Left renal cortex interstitium (tissue), 4 donors: ENCODE measurements at places on chromosomes 1 and 21. TPM values are rescaled to one million over a fixed set of nuclear protein-coding genes. Genes with fewer than 3 reads are reported as not detected.

Gene OR14K1
- polyA plus RNA-seq: not detected

DNA sequence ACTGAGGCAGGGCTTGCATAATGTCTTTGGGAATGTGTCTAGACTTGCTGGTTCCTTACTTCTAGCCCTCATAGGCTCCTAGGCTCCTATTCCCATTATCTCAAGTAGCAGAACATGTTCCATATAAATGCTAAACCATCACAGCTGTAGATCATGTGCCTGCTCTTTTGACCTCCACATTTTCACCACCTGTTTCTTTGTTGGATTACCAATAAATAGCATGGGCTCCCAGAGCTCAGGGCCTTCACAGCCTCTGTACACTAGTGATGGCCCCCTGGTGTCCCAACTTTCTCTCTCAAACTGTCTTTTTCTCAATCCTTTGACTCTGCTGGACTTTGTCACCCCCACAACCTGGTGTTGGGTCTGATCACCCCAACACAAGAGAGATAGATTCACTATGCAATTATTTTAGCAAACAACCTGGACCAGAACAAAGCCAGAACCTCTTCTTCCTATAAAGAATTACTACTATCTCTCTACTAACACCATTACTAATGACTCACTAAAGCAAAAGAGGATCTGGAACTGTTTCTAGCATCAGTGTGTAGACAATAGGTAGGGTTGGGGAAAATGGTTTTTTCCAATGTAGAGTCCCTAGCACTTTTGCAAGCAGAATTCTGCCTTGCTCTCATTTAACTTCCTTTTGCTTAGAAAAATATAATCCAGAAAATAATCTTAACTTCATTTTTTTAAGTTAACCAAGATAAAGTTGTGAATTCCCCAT is 51.7 kb downstream of the WLS start:
- DNase-seq: no peak

- no peak for DNase-seq
Measured at GRCh38 chr1:115327270-115327669, 10.8 kb downstream of the NGF start.

Gene TMEM125
- 15.5 TPM for polyA plus RNA-seq

DNA sequence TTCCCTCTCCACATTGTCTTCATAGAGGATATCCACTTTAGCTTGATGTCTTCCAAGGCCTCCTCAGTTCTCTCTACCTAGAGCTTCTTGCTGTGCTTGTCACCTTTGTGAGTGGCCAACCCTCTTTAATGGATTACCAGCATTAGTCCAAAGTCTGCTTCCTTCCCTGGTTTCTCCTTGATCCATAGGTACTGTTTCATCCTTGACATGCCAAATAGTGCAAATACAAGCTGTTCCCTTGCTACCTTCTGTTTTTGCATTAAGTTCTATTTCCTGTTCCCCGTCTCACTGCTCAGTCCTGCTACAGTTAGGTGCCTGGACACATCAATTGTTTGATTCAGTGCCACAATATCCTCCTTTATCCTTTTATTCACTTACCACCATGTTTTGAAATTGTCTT is 19.2 kb downstream of the MAST2 start:
- no peak for DNase-seq

DNA sequence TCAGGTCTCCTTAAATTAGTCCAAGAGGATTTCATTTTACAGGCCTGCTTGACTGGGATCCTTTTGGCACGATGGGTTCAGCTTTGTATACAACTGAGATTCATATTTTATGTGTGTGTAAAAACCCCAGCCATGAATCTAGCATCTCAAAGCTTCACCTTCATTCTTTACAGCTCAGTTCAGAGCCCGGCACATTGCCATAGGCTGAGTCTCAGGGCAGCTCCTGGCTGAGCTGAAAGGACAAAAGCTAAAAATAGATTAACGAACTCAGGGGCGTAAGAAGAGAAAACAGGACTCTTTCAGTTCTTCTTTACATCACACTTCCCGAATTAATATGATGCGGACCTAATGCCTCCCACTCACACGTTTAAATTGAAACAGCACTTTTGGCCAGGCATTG is 262.8 kb upstream of the PBX1 start:
- DNase-seq: no peak

Gene ANKRD34A
- polyA plus RNA-seq: 0.65 TPM

Gene LIN28A
- polyA plus RNA-seq: 0.09 TPM

DNA sequence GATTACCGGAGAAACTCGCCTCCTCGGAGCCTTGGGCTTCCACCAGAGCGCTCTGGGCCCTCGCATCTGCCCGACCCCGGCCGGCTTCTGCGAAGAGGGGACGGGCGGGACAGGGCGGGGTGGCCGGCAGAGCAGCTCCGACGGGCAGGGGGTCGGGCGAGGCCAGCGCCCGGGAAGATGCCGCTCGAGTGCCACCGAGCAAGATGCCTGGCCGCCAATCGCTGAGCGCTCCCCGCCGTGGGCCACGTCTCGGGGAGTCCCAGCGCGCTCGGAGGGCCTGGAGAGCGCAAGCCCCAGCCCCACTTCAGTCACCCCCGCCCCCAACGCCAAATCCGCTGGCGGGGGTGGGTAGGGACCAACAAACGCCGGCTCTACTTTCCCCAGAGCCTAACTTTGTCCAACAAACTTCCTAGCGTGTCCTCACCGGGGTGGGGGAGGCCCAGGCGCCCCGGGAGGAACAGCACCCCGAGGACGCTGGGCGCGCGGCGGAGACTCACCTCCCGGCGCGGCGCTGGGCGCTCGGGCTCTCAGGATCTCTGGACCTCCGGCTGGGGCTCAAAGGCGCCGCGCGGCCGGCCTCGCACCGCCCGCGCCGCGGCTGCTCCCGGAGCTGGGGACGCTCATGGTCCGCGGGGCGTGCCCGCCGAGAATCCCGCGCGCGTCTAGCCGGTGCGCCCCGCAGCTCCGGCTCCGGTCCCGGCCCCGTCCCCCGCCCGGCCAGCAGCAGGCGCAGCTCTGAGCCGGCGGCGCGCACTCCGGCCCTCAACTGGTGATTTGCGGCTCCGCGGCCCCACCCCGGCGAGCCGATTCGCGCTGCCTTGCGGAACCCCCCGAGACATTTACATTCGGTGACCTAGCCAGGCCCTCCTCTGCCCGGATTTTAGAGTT is at the start of gene BCAR3:
Gene BCAR3 (minus strand): TSS at position 737 of the 888 bp plus-strand sequence. CDS start 6,907 bp downstream, outside the sequence.
- no peak for DNase-seq

- no peak for DNase-seq
Measured at GRCh38 chr1:23751050-23751814, 8.0 kb downstream of the ELOA start.

DNA sequence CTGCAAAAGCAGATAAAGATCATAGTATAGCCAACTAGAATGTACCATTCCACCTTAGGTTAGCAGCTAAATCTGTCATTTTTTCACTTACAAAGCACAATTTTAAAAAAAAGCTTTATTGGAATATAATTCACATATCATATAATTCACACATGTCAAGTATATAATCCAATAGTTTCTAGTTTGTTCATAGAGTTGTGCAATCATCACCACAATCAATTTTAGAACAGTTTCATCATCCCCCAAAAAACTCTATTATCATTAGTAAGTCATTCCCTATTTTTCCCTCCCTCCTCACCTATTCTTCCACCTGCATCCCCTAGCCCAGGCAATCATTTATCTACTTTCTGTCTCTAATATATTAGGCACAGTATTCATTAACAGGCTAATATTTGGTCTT is 32.0 kb upstream of the INSL5 start:
- no peak for DNase-seq
